H1 (cell line): ENCODE measurements at places on chromosomes 6 and 20.

GRCh38 chr20:7859356-7859802 lies 80.9 kb downstream of the HAO1 start:
- DNase-seq = no peak

- no peak for DNase-seq
Observed at GRCh38 chr20:57092900-57093530, 173.4 kb downstream of the BMP7 start.

GRCh38 chr20:46058599-46059281 lies 29.7 kb downstream of the SLC12A5 start:
- peak; percentile 86 for DNase-seq

- no peak for DNase-seq
Observed at GRCh38 chr6:109513571-109514071, 30.6 kb upstream of the ZBTB24 start.

DNA sequence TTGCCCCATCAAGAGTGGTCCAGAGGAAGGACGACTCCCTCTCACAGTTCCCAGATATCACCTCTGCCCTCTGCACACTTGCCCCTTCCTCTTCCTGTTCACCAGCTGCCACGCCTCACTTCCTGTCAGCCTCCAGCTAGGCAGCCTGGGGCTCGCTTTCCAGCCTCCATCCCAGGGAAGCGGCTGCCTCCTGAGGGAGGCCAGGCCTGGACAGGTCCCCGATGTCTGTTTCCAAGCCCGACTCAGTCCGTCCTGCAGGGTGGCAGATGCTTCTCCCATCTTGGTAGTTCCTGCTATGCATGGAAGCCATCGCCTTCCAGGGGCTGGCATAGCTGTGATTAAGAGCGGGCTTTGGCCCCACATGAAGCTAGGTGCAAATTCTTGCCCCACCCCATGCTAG lies 233.5 kb upstream of the PMEPA1 start:
- no peak for DNase-seq

- no peak for DNase-seq
Observed at GRCh38 chr6:155432293-155432692, 23.3 kb downstream of the NOX3 start.

DNA sequence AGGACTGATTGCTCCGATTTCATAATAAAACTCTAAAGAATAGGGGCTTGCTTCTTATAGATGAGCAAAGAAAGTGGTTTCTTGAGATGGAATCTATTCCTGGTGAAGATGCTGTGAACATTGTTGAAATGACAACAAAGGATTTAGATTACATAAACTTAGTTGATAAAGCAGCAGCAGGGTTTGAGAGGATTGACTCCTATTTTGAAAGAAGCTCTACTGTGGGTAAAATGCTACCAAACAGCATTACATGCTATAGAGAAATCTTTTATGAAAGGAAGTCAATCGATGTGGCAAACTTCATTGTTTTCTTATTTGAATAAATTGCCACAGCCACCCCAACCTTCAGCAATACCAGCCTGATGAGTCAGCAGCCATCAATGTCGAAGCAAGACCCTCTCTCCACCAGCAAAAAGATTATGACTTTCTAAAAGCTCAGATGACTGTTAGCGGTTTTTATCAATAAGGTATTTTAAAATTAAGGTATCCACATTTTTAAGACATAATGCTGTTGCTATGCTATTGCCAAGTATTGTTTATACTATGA lies 12.7 kb upstream of the MTRF1L start:
- DNase-seq = no peak

- DNase-seq = no peak
Observed at GRCh38 chr6:157912326-157912725, 69.3 kb upstream of the SYNJ2 start.

DNA sequence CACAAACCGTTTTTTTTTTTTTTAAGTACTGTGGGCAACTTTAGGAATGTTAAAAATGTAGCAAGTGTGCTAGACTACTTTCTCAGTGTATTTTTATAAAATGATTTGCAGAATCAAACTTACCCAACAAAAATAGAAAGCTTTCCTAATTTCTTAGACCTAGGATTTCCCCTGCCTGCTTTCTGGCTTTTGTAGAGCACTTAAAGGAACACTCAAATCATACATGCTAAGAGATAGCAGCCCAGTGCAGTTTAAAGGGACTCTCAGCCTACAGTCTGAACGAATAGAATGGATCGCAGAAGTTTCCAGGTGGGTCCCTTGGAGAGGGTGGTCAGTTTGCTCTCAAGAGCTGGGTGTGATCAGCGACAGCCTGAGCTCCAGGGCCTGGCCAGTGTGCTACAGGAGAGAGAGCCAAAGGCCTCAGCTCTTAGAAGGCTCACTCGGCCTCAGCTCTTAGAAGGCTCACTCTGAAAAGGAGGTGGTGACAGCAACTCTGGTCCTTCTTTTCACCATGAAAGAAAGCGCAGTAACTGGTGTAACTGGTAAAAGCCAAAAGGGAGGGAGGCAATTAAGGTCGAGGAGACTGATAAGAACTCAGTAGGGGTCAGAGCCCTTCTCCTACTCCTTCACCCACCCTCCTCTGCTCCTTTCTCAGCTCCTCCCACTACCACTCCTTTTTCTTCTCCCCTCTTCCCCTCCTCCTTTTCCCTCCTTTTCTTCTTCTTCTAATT lies 142.4 kb downstream of the ZFP64 start:
- no peak for DNase-seq

GRCh38 chr20:41437836-41438235 lies 71.2 kb upstream of the EMILIN3 start:
- DNase-seq = no peak

- no peak for DNase-seq
Observed at GRCh38 chr6:125044667-125045066, 82.4 kb downstream of the RNF217 start.

GRCh38 chr6:125533710-125534397 lies 215.6 kb upstream of the HEY2 start:
- DNase-seq = peak; percentile 57

GRCh38 chr6:19135706-19136105 lies 701.5 kb upstream of the ID4 start:
- no peak for DNase-seq

DNA sequence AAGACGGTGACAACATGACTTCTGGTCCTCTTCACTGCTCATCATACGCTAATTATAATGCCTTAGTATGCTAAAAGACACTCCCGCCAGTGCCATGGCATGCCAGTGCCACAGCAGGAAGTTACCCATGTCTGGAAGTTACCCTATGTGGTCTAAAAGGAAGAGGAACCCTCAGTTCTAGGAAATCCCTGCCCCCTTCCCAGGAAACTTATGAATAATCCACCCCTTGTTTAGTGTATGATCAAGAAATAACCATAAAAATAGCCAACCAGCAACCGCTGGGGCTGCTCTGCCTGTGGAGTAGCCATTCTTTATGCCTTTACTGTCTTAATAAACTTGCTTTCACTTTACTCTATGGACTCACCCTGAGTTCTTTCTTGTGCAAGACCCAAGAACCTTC lies 15.8 kb upstream of the SERPINB9 start:
- DNase-seq = peak; percentile 20

DNA sequence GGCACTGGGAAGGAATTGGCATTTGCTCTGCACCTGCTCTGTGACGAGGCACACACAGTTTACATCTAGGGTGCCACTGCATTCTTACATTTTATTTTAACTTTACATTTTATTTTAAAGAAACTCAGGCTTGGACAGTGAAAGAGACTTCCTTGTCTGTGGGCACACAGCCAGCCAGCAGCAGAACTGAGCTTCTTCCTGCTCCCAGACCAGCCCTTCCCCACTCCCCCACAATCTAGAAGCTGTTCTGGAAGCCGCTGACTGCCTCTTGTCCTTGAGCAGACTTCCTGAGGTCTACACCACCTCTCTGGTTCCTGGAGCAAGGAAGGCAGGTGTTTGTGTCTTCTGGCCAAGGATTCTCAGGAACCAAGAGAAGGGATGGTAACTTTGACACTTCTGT lies 27.9 kb upstream of the CD93 start:
- no peak for DNase-seq

GRCh38 chr20:11267131-11267761 lies 593.4 kb upstream of the JAG1 start:
- peak; percentile 25 for DNase-seq

GRCh38 chr6:108711071-108711470 lies 137.2 kb upstream of the ARMC2 start:
- no peak for DNase-seq

DNA sequence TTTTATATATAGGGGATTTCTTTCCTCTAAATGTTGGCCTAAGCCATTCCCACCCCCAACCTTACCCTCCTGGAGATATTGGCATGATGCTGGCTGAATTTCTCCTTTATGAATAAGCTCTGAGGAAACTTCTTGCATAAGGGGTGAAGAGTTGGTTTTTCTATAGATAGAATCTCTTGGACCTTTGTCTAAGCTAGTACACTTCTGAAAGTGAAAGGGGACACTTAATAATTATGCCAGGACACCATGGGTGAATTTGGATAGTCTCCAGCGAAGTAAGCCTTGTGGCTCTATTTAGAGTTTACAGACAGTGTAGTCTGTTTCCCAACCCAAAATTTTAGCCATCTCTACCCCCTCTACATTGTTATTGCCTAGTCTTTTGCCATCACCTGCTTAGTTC lies 27.1 kb upstream of the FABP7 start:
- no peak for DNase-seq

GRCh38 chr6:6482256-6482655 lies 106.3 kb upstream of the LY86 start:
- no peak for DNase-seq

DNA sequence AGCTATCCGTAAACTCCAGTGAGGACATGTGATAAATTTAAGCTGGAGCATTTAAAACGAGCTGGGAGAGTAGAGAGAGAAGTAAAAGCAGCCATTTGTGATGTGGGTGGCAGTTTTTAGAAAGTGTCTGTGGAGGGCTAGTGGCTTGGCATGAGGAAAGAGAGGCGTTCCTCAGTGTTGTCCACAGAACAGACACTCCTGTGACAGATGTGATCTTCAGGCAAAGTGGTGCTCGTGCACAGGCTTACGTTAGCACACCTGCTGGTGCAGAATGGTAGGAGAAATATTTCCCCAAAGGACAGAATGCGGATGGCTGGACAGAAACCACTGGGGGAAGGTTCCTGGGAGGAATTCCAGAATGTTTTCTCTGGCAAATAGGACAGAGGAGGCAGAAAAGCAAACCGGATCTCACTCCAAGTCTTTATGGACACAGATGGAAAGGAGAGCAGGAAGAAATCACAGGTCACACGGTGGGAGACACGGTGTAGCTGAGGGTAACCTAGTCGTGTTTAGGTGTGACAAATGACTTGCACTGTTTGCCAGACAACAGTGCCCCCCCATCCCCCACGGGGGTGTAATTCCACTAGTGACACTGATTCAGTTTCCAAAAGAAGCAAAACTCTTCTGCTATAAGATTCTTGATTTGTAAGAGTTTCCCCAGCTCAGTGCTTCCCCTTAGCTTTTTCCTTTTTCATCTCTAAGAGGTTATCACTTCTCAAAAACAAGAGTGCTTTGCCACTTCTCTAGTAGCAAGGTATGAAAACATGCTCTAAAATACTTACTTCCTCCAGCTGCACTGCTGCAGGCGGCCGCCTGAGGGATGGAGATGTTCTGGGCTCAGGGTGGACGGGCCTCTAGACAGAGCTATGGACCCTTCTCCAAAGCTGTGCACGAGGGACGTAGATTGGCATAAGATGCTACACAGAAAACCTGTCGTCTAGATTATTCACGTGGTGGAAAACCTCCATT lies 293.2 kb downstream of the QKI start:
- no peak for DNase-seq

DNA sequence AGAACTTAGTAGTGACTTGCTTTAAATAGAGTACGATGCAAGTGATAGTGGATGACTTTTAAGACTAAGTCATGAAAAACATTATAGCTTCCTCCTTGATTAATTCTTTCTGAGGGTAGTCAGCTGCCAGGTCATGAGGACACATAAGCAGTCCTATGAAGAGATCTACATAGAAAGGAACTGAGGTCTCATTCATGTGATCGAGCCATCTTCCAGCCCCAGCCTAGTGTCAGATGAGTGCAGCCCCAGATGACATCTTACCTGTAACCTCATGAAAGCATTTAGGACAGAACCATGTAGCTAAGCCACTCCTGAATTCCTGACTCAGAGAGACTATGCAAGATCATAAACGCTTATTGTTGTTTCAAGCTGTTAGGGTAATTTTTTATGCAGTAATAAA lies 67.7 kb downstream of the AK9 start:
- no peak for DNase-seq

GRCh38 chr6:48611332-48611731 lies 500.3 kb upstream of the PTCHD4 start:
- DNase-seq = no peak

DNA sequence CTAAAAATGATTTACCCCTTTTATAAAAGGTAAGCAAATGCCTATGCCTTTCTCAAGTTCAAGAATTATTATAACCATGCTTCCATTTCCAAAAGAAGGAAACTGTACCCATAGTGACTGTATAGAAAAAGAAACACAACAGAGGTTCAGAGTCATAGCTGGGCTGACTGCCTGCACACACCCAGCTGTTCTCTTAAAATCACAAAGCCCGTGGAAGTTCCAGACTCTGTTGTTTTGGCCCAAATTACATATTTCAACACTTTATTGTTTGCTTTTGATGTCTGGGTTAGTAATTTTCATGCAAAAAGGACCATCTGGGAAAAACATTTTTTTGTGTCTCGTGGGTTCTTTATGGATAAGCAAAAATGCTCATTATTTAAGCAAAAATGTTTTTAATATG lies 99.2 kb downstream of the LCA5 start:
- DNase-seq = no peak

- DNase-seq = no peak
Observed at GRCh38 chr6:12296604-12297003, 6.4 kb downstream of the EDN1 start.

GRCh38 chr6:75478929-75479328 lies 14.7 kb downstream of the FILIP1 start:
- DNase-seq = no peak

GRCh38 chr20:56843386-56843785 lies 214.3 kb downstream of the TFAP2C start:
- no peak for DNase-seq

- no peak for DNase-seq
Observed at GRCh38 chr20:9829835-9830234, 9.0 kb downstream of the PAK5 start.

- DNase-seq = no peak
Observed at GRCh38 chr20:61295682-61296628, 43.9 kb downstream of the CDH4 start.

- DNase-seq = no peak
Observed at GRCh38 chr20:48711696-48712464, 115.9 kb downstream of the PREX1 start.

DNA sequence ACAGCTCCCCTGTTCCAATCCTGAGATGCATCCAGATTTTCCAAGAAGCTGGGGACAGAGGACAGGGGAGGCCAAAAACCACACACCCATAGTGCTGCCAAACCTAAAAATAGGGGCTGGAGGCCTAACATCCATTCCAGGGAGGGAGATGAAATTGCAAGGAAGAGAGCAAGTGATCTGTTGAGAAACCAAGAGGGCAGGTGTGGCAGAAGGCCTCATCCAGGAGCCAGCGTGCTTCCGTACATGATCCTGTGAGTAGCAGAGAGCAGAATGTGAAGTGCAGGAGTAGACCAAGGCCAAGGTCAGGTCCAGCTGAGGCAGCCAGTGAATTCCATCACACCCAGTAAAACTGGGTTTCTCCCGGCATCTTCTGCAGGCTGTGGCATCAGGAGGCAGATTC lies 167.7 kb upstream of the RIN2 start:
- no peak for DNase-seq

GRCh38 chr6:134938896-134939295 lies 11.0 kb downstream of the ALDH8A1 start:
- DNase-seq = no peak
